ENCODE measurements at places on chromosomes 5 and 9.

- no peak for DNase-seq
Measured at GRCh38 chr5:36685631-36686288, 79.4 kb downstream of the SLC1A3 start.

GRCh38 chr5:159331093-159331973 is 1.0 kb upstream of the IL12B start:
- peak; percentile 84 for DNase-seq

DNA sequence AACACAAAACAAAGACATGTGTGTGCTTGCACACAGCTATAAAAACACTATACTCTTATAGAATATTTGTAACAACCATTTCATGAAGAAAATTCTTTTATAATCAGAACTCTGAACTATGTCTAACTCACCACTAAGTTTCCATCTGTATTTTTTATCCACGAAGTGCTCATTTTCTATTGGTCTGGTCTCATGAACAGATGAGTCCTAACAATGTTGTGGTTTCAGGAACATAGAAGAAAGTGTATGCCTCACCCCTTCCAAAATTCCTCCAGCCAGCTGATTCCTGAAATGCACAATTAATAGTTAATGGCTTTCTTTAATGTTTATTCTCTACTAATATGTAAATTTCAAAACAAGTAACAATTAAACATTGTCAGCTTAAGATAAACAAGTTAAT is 325.3 kb upstream of the GRAMD2B start:
- no peak for DNase-seq

- DNase-seq, result peak; percentile 61
Measured at GRCh38 chr5:32538031-32538547, 47.3 kb upstream of the SUB1 start.

GRCh38 chr5:36654564-36654963 is 48.2 kb downstream of the SLC1A3 start:
- no peak for DNase-seq

DNA sequence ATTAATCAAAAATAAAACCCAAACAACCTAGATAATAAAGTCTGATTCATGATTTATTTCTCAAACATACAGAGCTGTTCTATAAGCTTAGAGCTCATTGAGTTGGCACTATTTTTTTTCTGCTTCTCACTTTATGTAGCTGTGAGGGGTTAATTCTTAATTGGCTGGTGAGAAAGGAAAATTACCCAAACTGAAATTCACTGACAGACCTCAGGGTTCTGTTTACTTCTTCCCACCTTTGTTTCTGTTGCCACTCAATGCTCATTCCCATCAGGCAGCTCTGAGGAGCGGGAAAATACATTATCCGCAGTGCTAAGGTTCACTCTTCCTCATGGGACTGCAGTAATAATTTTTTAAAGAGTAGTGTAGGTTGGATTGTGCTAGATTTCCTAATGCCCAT is 139.9 kb downstream of the KCTD16 start:
- no peak for DNase-seq

- DNase-seq, result no peak
Measured at GRCh38 chr5:77015938-77016569, 14.2 kb upstream of the AGGF1 start.

GRCh38 chr5:135493406-135494180 is 41.4 kb upstream of the TIFAB start:
- DNase-seq, result no peak

DNA sequence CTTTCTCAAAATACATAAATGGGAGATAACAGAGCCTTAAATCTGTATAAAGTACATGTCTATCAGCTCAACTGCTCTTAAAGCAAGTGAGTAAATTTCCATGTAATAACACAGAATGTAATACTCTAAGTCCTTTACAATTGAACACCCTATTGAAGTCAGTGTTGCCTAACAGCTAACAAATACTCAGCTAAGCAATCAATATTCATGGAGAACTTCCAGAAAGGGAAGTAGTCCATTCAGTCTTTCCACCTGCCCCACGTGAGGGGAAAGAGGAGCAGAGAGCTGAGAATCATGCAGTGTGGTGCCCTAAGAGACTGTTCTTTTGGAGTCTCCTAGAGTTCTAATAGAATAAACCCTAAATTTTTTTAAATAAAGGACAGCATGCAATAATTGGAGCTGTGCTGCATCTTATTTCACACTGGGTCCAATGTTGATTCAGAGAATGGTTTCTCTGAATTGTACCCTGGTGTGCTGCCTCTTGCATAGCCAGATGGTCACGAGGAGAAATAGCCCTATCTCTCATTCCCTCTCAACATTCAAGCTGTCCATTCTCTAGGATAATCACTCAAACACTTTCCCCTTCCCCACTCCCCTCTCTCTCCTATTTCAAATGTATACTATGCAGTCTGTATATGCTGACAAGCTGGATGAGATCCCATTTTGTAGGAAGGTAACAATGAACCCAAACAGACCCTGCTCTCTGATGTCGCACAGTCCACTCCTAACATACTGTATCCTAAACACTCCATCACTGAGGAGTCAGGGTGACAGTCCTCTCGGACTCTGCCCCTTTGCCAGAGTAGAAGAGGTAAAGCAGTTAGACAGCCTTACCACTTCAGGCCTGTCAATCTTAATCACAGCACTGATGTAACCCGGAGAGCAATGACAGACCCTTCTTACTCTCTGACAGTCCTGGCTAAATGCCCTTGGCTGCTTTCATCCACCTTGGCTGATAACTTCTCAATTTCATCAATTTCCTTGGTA is 134.8 kb downstream of the EPB41L4A start:
- no peak for DNase-seq

- DNase-seq, result no peak
Measured at GRCh38 chr5:172785429-172786088, 14.6 kb upstream of the DUSP1 start.

DNA sequence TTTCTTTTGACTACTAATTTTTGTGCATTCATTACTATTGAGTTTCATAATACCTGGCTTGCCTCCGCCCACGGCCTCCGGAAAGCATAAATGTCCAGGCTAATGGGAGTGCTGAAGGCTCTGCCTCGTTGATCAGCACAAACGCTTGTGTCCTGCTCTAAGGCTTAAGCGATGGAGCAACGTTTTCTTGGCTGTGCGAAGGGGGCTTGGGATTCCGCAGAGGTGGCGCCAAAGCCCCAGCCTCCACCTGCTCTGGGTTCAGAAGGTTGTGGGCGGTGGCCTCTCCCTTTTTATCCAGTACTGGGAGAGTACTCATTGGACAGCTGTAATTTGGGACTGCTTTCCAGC is 19.7 kb downstream of the ANXA2R start:
- DNase-seq, result peak; percentile 59

DNA sequence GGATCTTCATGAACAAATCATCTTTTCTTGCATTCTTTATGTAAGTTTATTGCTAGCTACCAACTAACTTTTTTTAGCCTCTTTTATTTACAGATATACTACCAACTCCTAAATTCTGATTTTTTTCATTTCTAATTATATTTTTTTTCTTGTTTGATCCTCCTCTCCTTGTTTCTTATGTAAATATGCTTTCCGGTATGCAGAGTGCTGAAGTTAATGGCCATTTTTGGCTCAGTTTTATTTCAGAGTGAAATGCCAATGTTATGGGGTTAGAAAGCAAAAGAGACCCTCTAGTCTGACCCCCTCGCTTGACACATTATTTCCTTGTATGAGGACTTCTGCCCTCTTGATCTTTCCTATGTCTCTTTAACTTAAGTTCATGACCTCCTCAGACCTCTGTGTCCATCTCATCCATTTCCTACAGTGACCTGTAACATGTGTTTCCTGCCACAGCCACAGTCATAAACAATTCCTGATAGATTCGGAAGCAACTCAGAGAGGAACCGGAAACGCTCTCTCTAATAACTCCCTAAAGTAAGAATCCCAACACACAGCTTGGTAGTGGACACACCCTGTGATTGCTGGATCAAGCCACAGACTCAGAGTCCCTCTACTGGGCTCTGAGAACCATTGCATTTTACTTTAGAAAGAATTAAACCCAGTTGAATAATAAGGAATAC is 42.9 kb upstream of the AFAP1L1 start:
- no peak for DNase-seq

DNA sequence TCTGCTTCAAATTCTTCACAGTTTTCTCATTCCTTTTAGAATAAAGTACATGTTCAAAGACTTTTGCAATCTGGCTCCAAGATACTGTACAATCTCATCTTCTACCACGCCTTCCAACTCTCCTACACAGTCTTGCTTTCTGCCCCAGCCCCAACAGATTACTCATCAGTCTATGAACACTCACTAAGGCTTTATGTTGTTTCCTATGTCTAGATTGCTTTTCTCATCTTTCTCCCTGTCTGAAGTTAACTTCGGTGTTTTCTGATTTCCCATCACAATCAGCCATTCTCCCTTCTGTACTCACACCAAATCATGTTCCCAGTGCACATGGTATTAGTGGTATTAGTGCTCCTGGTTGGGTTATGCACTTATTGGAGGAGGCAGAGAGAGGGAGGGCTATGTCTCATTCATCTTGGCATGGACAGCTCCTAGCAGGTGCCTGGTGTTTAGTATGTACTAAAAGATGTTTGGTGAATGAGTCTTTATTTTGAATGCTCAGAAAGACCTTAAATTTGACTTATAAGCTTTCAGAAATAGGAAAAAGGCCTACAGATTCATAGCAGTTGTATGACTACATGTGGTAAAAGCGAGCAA is 44.0 kb upstream of the ZNF608 start:
- no peak for DNase-seq

- DNase-seq, result no peak
Measured at GRCh38 chr5:172886974-172887501, 53.0 kb downstream of the ERGIC1 start.

GRCh38 chr5:122421374-122422079 is 109.5 kb downstream of the SNCAIP start:
- DNase-seq, result no peak

DNA sequence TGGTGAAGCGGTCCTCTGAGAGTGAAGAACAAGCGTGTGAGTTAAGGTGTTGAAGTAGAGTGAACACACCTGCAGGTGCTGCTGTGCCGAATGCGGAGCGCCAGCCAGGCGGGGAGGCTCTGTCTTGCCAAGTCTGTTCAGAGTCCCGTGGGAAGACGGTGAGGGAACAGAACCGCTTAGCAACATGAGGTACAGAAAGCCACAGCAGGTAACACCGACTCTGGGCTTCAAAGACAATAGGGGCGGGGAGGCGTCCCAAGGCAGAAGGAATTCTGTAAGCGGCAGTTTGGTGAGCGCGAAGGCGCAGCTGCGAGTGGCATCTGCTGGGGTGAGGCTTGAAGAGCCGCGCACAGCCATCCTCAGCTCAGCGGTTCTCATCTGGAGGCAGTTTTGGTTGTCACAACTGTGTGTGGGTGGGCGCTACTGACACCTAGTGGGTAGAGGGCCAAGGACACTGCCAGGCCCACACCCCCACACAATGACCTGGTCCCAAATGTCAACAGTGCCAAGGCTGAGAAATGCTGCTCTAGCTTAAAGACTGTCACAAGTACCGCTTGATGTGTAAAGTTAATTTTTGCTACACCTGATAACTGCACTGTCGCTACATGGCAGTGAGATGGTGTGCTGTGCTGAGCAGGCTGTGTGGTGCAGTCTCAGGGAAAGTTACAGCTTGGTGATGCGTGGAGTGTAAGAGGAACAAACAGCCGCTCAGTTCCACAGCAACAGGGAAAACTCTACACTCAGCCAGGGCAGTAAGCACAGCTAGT is 67.4 kb upstream of the TBC1D9B start:
- DNase-seq, result peak; percentile 40

- DNase-seq, result no peak
Measured at GRCh38 chr5:125326150-125326510, 579.7 kb upstream of the ZNF608 start.

GRCh38 chr9:6845880-6846279 is 88.1 kb downstream of the KDM4C start:
- DNase-seq, result no peak

- DNase-seq, result peak; percentile 42
Measured at GRCh38 chr5:56480078-56480704, 247.1 kb upstream of the ANKRD55 start.

DNA sequence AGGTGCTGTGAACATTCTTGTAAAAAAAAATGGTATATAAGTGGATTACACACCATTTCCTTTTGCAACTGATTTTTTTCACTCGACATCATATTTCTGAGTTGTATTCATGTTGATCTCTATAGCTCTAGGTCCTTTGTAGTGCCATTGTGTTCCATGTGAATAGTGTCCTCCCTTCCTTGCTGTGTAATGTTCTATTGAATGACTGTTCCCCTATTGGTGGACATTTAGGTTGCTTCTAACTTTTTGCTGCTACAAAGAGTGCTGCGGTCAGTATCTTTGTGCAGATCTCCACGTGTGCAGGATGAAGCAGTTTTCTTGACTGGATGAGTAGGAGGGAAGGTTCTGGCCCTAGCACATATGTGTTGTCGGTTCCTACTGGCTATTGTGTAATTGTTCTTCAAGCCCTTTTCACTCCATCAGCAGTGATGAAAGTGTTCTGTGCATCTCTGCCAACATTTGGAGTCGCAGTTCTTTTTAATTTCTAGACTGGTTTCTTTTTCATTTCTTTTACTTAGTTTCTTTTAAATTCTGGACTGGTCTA is 20.2 kb downstream of the DAB2IP start:
- no peak for DNase-seq

- no peak for DNase-seq
Measured at GRCh38 chr5:139823757-139824355, 28.2 kb downstream of the PSD2 start.

DNA sequence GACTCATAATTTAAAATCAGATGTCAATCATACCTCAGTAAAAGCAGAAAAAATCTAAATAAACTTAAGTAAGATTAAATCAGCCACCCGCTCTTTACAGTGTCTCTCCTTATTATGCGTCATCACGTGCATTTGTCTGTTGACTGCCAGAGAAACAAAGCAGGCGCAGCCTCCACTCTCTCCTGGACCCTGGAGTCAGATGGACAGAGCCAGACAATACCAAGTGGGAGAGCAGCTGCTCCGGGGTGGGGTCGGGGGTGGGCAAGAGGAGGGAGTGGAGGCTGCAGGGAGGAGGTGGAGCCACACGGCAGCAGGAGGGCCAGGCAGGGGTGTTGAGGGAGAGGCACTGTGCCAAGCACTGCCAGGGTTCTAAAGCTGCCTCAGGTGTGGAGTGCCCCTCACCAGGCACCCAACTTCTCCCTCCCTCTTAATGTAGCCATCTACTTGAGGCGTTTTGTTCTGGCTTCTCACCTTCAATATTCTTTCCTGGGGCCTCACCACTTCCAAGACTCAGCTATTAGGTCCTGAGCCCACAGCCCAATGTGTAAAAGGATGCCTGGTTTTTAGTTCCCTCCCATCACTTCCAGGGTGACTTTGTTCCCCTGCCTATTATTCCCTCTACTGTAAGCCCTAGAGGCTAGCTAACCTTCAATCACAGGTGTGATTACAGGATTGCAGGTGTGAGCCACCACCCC is 96.3 kb downstream of the GLDC start:
- no peak for DNase-seq

DNA sequence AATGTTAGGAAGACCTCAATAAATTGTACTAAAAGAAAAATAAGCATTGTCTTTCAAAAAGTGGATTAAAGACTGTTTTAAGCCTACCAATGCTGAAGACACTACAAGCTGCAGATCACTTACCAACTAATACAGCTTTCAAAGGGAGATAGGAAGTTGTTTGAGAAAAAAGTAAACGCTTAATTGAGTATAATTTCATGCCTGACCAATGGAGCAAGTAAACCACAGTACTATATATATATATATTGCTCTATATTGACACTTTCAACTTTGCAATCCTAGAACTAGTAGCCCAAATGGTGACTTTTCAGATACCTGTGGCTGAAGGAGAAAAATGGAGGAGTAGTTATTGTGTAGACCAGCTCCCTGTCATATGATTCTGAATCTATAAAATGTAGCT is 85.7 kb downstream of the FREM1 start:
- no peak for DNase-seq

All from stimulated activated CD4-positive, alpha-beta T cell treated with anti-CD3 and anti-CD28 coated beads, Interleukin-15, amount 100 ng/mL, for 24 hours (primary cell).